ENCODE measurements at places on chromosomes 5 and 9. TPM values are rescaled to one million over a fixed set of nuclear protein-coding genes. Genes with fewer than 3 reads are reported as not detected.

DMXL1 gene
- 26.3 TPM for total RNA-seq

PCDHB13 gene
- total RNA-seq: 0.65 TPM

ACER2 gene
- 10.9 TPM for total RNA-seq

SCGB3A2 gene
- total RNA-seq: not detected

GDA gene
- not detected for total RNA-seq

ISCA1 gene
- 27.2 TPM for total RNA-seq

TMC1 gene
- total RNA-seq: 1.6 TPM

SPAAR gene
- 14.3 TPM for total RNA-seq

ENTREP1 gene
- total RNA-seq: 1.6 TPM

FBP1 gene
- 6.8 TPM for total RNA-seq

CMBL gene
- 4.7 TPM for total RNA-seq

ABCA1 gene
- total RNA-seq: 24.3 TPM

PCDHGA6 gene
- 0.76 TPM for total RNA-seq

UGT3A1 gene
- not detected for total RNA-seq

RANBP3L gene
- total RNA-seq: not detected

LIFR gene
- 51.5 TPM for total RNA-seq
